ENCODE measurements at places on chromosomes 12 and 14.

- DNase-seq: no peak
Observed at GRCh38 chr14:105411017-105411941, 8.3 kb upstream of the MTA1 start.

GRCh38 chr12:118689793-118690192 is 291.5 kb upstream of the SRRM4 start:
- DNase-seq: no peak

- no peak for DNase-seq
Observed at GRCh38 chr12:101768781-101769180, 29.5 kb upstream of the SYCP3 start.

DNA sequence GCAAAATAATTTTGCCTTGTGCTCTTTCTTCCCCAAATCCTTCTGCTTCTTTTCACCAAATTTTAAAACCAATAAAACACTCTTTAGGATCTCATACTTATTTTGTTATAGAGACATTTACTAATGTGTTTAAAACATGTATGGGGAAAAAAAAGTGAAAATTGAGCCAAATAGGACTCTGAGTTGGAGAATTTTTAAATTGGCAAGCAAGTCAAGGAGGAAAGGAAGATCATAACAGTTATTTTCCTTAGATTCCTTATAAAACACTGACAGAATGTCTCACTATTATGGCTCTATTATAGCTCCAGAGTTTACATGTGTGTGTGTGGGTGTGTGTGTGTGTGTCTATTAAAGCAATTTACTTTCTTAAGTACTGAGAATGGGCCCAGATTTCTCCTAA is 220.5 kb downstream of the SLC6A15 start:
- no peak for DNase-seq

- peak; percentile 70 for DNase-seq
Observed at GRCh38 chr12:6960593-6961277, 9.6 kb downstream of the PTPN6 start.

GRCh38 chr14:55843718-55844403 is 263.9 kb downstream of the KTN1 start:
- DNase-seq: no peak

DNA sequence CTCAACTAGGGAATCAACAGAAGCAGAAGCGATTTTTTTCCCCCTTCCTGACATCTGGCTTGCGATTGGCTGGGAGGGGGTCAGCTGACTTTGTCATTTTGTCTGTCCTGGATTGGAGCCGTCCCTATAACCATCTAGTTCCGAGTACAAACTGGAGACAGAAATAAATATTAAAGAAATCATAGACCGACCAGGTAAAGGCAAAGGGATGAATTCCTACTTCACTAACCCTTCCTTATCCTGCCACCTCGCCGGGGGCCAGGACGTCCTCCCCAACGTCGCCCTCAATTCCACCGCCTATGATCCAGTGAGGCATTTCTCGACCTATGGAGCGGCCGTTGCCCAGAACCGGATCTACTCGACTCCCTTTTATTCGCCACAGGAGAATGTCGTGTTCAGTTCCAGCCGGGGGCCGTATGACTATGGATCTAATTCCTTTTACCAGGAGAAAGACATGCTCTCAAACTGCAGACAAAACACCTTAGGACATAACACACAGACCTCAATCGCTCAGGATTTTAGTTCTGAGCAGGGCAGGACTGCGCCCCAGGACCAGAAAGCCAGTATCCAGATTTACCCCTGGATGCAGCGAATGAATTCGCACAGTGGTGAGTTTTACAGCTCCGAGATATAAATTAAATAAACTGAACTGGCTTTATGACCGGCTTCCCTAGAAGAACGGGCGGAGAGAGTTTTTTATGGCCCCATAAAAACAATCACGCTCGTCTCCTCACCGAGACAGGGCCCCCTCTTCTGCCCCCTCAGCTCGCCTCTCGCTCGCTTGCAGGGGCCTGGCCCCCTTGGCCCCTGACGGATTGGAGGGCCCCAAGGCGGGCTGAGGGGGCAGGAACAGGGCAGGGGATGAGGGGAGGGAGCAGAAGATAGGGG is at the start of gene HOXC6:
HOXC6 (plus strand) TSS at position 127 of the 888 bp plus-strand sequence; CDS start at position 209, 82 bp downstream.
- DNase-seq: no peak

- no peak for DNase-seq
Observed at GRCh38 chr14:45364565-45365156, 111.7 kb upstream of the MIS18BP1 start.

GRCh38 chr12:22578328-22578727 is 34.0 kb upstream of the C2CD5 start:
- no peak for DNase-seq

DNA sequence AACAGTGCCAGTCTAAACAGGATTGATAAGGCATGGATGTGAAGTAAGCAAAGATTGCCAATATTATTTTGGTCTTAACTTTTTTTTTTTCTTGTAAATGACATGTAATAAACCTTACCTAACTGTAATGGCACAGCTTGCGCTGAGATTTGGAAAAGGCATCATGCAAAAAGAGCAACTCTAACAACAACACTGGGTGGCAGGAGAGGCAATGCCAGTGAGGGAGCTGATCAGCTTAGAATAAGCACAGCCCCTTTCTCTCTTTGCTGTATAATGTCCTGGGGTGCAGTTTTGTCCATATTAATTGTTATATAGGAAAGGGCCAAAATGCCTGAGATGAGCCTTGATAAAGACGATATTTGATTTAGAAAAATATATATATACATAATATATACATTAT is 1589.7 kb upstream of the FLRT2 start:
- no peak for DNase-seq

DNA sequence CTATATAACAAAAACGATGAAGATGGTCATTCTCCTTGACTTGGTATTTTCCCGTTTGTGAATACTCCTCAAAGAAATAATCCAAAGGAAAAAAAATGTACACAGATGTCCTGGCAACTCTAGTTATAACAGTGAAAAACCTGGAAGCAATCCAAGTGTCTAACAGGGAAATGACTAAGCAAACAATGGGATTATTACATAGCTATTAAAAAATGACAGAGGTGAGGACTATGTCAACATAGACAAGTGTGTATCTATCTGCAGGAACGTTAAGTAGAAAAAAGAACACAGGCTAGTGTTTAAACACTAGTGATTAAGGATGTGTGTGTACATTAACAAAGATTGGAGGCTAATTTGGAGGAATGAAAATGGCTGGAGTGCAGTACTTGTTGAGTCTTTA is 5.9 kb upstream of the APOLD1 start:
- DNase-seq: no peak

DNA sequence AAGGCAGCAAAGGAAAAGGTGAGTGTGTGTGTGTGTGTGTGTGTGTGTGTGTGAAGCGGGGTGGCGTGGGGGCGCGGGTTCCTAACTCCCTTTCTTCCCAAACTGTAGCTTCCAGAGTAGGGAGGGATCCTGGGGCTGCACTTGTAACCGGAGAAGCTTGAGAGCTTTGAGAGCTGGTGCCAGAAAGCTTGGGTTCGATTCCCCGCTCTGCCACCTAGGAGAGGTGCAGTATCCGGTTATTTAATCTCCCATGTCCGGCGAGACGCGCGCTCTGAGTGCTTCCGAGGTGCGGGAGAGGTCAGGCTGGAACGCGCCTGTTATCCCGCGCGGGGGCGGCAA is 7.2 kb upstream of the RACGAP1 start:
- no peak for DNase-seq

DNA sequence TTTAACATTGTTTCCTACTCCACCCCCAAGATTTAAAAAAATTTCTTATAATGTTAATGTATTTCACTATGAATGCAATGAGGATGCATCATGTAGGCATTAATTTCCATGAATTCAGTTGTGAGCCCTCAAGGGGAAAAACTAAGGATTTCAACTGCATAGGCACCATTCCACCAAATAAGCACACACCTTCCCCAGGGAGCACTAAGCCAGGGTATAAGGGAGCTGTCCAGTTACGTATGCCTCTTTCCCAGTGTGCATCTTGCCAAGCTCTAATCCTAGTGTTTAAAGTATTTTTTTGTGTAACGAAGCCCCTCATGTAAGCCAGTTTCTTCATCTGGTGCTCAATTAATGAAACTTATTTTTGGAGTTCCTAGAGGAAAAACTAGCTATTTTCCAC is 6.6 kb downstream of the FERMT2 start:
- DNase-seq: no peak

DNA sequence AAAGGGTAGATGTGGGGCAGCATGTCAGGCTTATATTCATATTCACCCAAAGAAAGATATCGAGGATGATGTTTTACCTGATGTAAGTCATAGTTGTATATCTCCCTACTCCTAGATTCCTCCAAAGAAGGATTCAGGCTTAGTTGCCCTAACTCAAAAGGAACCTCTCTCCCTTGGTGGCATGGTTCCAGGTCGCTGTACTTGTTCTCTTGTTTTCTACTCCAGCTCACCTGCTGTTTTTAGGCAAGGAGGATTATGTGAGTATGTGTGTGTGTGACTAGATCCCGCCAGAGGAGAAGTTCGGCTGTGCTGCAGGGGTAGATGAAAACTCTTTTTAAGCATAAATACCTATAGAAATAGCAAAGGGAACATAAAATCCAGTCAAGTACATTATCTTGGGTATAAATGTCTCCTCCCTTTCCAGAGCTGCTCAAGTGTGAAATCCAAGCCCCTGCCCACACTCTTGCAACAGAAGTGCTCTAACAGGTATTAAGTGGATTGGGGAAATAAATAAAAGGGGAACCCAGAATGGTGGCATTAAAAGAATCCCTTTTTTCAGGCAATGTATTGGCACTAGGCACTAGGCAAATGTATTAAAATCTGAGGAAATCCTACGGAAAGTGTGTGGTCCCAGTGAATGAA is 375.7 kb downstream of the ZFP36L1 start:
- no peak for DNase-seq

- DNase-seq: no peak
Observed at GRCh38 chr14:105091517-105092170, 26.4 kb upstream of the GPR132 start.

- no peak for DNase-seq
Observed at GRCh38 chr14:79663453-79663852, 547.9 kb downstream of the DIO2 start.

- DNase-seq: peak; percentile 25
Observed at GRCh38 chr12:105227879-105228278, 8.1 kb downstream of the APPL2 start.

GRCh38 chr12:77102123-77102522 is 36.8 kb upstream of the E2F7 start:
- DNase-seq: no peak

DNA sequence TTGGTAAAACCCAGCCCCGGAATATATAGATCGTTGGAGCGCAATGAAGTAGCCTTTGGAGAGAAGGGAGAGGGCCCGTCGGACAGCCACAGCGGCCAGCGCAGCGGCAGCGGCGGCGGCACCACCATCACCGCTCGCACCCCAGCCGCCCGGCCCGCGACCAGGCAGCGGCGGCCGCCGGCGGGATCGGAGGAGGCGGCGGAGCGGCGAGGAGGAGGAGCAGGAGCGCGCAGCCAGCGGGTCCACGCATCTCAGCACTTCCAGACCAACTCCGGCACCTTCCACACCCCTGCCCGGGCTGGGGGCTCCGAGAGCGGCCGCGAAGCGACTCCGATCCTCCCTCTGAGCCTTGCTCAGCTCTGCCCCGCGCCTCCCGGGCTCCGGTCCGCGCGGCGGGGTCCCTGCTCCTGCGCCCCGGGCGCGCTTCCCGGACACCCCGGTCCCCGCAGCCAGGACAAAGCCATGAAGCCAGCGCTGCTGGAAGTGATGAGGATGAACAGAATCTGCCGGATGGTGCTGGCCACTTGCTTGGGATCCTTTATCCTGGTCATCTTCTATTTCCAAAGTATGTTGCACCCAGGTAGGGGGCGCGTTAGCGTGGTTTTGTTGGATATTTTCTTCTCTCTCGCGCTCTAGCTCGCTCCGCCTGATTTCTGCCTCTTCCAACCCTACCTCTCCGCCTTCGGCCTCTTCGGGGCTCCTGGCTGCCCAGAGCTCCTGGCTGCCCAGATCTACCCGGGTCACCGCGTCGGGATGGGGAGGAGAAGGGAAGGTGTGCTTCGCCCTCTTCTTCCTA is 400 bp downstream of the CHST11 start:
- DNase-seq: peak; percentile 66

DNA sequence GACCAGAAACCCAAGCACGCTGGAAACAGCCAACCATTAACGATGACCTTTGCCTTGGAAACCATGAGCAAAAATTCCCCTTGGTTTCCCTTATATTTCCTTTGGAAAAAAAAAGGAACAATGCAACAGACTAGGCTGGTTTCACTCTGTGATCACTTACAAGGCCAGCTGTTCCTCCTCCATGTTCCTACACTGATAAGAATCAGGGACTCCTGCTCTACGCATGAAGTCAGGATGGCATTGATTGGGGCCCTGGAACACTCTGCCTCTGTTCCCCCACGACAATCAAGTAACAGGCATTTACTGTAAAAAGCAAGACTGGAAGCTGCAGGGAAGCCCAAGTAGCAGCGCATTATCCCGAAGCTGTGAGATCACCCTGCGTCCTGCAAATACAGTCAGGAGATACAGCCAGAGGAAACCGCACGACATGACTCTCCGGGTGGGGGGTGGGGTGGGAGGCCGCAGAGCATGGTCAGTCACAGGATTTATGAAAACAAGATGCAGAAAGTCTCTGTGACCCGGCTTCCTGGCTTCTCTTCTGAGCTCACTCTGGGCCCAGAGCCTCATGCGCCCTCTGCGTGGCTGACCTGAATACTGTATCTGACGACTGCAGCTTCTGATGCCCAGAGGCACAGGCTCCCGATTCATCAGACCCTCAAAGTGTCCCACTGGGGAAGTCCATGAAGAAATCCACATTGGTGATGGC is 31.1 kb downstream of the SSH1 start:
- no peak for DNase-seq

GRCh38 chr14:31320922-31321766 is 99.2 kb downstream of the HEATR5A start:
- no peak for DNase-seq

DNA sequence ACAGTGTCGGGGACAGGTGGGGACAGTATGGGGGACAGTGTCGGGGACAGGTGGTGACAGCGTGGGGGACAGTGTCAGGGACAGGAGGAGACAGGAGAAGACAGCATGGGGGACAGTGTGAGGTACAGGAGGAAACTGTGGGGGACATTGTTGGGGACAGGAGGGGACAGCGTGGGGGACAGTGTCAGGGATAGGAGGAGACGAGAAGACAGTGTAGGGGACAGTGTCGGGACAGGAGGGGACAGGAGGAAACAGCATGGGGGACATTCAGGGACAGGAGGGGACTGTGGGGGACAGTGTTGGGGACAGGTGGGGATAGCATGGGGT is 139.5 kb downstream of the TMEM121 start:
- DNase-seq: no peak

Measured in activated CD4-positive, alpha-beta T cell treated with anti-CD3 and anti-CD28 coated beads, Interleukin-2, Interleukin-4, amounts not matched to agents 100 ng/mL and 50 ng/mL, durations not matched to agents 16 hours and 8 hours (primary cell).